ENCODE measurements at places on chromosomes 11 and 22. TPM values are rescaled to one million over a fixed set of nuclear protein-coding genes. Genes with fewer than 3 reads are reported as not detected.

TMPRSS5 gene
- 0.08 TPM for total RNA-seq

TRIM34 gene
- total RNA-seq = 2.3 TPM

ZNF74 gene
- 5.9 TPM for total RNA-seq

KCTD14 gene
- total RNA-seq = 2.2 TPM

SAA1 gene
- total RNA-seq = not detected

GAL3ST1 gene
- total RNA-seq = 6.6 TPM

HNRNPUL2 gene
- 37.0 TPM for total RNA-seq

USP2 gene
- 0.60 TPM for total RNA-seq

PRAME gene
- total RNA-seq = 113 TPM

KRTAP5-10 gene
- total RNA-seq = not detected

NAALAD2 gene
- total RNA-seq = not detected

E2F8 gene
- total RNA-seq = 6.9 TPM

CNGA4 gene
- 0.18 TPM for total RNA-seq

CACNA1I gene
- 0.03 TPM for total RNA-seq

SELENOO gene
- 13.1 TPM for total RNA-seq

FIBIN gene
- not detected for total RNA-seq

SMTN gene
- 29.1 TPM for total RNA-seq

PANX3 gene
- not detected for total RNA-seq

GPHA2 gene
- total RNA-seq = not detected

CAT gene
- 39.8 TPM for total RNA-seq

DLG2 gene
- 0.33 TPM for total RNA-seq

NLRX1 gene
- 9.7 TPM for total RNA-seq

TIMM10 gene
- 179 TPM for total RNA-seq

LMNTD2 gene
- 3.0 TPM for total RNA-seq

YPEL4 gene
- total RNA-seq = 0.43 TPM

PLXNB2 gene
- 107 TPM for total RNA-seq

SCN4B gene
- not detected for total RNA-seq

KBTBD3 gene
- total RNA-seq = 2.4 TPM

ALG8 gene
- total RNA-seq = 52.6 TPM

RFPL1 gene
- total RNA-seq = not detected

ISX gene
- total RNA-seq = not detected

TRPM5 gene
- not detected for total RNA-seq

MFRP gene
- total RNA-seq = not detected

PATL1 gene
- 46.0 TPM for total RNA-seq

MUC5AC gene
- 3.8 TPM for total RNA-seq

MPPED2 gene
- total RNA-seq = not detected

FOLR2 gene
- total RNA-seq = not detected

BLID gene
- total RNA-seq = not detected

TEX54 gene
- not detected for total RNA-seq
